ENCODE measurements at places on chromosomes 7 and 10.

GRCh38 chr7:140920745-140921144, 4.0 kb downstream of the BRAF start:
- DNase-seq = no peak

GRCh38 chr7:125254566-125254965, 324.9 kb upstream of the POT1 start:
- DNase-seq = no peak

GRCh38 chr10:83656924-83657323, 482.4 kb upstream of the GHITM start:
- DNase-seq = no peak

DNA sequence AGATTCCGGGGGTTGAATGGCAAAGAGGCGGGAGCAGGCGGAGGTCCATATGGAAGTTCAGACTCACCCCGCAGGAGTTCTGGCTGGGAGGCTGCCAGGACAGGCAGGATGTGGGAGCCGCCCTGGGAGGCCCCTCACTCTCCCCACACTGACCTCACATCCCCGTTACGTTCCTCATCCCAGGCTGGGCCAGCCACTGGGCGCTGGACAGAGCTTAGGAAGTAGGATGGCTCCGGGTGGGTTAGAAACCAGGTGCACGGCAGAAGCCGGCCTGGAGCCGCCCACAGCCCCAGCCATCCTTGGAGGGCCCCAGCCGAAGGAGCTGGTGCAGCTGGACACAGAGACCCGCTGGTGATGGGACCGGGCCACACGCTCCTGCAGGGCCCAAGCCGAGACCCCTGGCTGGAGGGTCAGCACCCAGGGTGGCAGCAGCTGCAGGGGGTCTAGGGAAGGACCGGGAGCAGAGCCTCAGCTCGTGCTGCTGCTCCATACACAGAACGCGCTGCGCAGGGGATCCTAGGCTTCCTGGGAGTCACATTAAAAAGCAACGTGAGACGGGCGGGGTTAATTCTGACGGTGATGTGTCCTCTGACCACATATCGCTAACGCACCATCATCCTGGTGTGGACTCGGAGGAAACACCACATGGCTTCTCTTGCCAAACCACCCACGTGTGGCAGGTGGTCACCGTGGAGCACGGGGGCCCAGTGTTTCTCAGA, 98.6 kb upstream of the DIP2C start:
- no peak for DNase-seq

- DNase-seq = no peak
Observed at GRCh38 chr7:53060066-53060465, 24.6 kb downstream of the POM121L12 start.

GRCh38 chr10:113644185-113645120, 19.4 kb downstream of the NRAP start:
- DNase-seq = no peak

GRCh38 chr10:7425691-7426090, 14.9 kb upstream of the SFMBT2 start:
- DNase-seq = no peak
